ENCODE measurements at places on chromosomes 13 and 19.
A peak's percentile ranks its signal among the peaks of the same experiment; 100 is the strongest.

- DNase-seq = no peak
Observed at GRCh38 chr19:39390451-39390750, 505 bp downstream of the PAF1 start.

GRCh38 chr13:27997904-27998522 is 9.5 kb upstream of the URAD start:
- peak; percentile 60 for DNase-seq

- no peak for DNase-seq
Observed at GRCh38 chr13:43397111-43397510, 373.7 kb downstream of the DNAJC15 start.

GRCh38 chr13:50257646-50258045 is 242.4 kb downstream of the KCNRG start:
- DNase-seq = no peak

DNA sequence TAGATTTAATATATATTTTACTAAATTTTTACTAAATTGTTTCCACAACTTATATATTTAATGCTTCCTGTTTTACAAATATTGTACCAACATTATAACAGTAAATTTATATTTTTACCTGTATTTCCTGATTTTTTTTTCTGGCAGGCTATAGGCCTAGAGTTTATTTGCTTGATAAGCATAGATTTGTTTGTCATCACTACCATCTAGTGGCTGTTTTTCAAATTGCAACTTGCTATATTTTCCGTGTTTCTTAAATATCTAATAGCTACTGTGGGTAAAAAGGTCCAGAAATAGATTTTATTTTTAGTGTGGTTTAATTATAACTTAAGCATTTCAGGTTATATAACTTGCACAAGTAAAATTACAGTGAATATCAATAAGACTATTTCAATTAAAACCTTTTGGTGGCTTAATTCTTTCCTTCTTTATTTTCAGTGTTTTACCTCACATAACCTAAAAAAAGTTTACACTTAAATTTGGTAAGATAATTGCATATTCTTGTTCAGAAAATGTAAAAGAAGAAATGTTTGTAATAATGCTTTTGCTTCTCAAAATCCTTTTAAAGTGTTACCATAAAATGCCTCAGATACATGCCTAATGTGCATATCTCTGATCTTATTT is 60.6 kb downstream of the NDFIP2 start:
- peak; percentile 14 for DNase-seq

DNA sequence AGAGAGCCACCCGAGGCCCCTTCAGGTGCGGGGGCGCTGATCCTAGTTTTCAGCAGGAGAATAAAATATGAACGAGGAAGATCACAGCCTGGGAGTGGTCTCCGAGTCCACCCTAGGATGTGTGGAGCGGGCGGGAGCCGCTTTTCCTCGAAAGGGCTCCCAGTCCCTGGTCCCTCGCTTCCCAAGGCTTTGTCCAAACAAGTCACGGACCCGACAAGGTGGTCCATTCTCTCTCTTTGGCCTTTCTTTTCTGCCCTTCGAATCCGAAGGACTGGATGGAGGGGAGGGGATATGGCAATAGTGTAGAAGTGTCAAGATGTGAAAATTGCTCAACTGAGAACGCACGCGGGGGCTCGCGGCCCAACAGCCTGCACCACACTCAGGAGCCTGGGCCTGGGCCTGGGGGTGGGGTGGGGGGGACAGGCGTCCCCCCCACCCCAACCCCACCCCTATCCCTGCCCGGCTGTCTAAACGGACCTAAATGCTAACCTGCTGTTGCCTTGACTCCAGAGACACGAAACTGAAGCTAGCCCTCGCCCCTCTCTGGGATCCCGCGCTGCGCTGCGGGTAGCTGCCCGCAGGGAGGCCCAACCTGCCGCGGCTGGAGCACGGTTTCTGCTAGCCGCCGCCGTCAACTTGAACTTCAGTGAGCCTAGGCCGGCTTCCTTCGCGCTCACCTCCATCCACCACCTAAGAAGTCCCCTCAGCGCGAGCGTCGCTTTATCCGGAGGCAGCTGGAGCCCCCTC is 7.1 kb downstream of the ZIC2 start:
- no peak for DNase-seq

DNA sequence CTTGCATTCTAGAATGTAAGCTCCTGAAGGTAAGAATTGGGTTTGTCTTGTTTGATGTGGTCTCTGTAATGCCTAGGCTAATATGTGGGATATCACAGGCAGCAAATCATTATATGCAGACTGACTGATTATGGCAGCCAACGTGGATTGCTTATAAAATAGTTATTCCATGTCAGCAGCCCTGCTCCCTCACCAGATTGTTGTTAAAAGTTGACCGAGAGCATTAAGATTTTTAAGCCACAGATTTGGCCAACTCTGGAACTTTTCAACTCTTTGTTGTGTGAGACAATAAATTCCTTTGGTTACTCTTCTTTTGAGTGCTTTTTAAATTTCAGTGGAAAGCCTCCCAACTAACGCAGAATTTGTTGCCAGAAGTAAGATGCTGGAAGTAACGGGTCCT is 92.6 kb upstream of the FAM216B start:
- no peak for DNase-seq

DNA sequence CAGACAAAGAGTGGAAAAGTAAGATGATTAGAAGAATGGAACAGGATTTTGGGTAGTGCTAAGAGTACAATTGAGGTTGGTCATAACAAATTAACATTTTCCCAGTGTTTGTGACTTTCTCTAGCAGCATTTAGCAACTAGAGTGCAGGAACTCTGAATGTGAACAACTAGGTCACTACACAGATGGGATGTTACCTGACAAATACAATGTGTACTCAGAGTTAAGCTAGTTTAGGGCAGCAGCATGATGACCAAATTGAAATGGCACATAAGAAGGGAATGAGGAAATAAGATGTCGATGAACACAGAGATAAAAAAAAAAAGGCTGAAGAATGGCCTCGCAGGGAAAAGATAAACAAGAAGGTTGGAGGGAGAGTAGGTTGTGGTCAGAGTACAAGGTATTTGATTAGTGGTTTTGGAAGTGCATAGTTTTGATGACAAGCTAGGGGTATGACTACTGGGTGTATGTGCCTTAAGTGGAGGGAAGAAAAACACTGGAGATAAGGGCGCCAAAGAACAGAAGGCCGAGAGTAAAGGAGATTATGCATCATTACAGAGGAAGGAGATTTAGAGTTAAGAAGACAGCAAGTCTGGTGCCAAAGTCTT is 381.1 kb downstream of the FGF14 start:
- DNase-seq = no peak

DNA sequence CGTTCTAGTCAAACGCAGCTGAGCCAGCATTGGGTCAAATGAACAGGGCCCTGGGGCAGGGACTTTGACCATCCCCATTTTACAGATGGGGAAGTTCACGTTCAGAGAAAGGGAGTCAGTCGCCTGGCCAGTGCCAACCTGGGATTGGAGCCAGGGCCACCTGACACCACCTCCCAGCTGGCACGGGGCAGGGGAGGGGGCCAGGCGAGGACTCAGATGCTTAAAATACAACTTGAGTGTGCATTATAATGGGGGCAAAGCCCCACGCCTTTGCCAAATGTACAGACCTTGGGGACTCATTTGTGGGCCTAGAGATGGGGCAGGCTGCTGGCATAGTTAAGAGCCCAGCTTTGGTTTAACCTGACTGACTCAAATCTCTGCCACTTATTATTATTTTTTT is 14.6 kb downstream of the PRR12 start:
- no peak for DNase-seq

DNA sequence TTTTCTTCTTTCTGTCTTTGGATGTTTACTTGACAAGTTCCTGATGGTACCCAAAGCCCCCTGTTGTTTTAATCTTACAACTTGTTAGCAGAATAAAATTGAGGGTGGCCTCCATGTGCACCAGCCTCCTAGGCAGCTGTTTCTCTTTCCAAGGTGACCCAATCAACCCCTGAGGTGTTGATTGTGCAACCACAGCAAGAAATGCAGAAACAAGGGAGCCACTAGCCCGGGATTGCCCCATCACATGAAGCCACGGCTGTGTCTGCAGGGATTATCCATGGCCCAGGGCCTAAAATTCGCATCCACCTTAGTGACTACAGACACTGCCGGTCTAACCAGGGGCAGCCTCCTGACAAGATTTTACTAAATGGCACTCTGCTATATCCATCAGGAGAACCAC is 14.4 kb downstream of the CEACAM4 start:
- DNase-seq = no peak

DNA sequence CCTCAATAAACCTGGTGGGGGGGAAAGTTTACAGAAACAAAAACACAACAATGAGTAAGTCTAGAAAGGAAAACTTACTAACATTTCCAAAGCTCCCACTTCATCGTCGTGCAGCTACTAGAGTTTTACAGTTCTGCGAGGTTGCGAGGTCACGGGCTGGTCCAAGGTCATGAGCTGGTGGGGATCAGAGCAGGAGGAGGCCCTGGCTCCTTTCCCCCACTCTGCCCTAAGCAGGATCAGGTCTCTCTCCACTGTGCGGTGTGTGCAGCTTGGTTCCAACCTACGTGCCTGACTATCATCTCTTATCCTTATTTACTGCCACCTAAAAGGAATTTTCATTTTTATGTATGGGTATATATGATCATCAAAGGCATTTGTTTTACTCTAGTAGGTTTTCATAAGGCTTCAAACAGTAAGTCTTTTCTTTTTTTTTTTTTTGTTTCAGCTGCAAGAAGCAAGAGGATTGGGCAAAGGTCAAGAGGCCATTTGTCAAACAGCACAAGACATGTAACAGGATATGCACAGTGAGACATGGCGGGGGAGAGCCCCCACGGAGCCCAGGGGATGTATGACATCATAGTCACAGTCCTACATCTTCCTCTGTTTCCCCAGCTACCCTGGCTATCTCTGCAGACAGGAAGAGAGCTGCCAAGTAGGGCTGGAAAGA is 76.6 kb upstream of the POMP start:
- DNase-seq = peak; percentile 32

DNA sequence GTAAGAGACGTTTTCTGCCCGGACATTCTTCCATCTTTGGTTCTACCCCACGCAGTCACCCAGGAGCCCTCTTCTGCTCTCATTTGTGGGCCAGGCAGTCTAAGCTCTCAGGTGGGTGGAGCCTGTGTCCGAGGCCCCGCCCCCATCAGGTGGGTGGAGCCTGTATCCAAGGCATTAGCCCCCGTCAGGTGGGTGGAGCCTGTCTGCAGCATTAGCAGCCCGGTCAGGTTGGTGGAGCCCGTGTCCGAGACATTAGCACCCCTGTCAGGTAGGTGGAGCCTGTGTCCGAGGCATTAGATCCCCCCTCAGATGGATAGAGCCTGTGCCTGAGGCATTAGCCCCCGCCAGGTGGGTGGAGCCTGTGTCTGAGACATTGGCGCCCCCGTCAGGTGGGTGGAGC is 45.5 kb upstream of the C13orf46 start:
- no peak for DNase-seq

DNA sequence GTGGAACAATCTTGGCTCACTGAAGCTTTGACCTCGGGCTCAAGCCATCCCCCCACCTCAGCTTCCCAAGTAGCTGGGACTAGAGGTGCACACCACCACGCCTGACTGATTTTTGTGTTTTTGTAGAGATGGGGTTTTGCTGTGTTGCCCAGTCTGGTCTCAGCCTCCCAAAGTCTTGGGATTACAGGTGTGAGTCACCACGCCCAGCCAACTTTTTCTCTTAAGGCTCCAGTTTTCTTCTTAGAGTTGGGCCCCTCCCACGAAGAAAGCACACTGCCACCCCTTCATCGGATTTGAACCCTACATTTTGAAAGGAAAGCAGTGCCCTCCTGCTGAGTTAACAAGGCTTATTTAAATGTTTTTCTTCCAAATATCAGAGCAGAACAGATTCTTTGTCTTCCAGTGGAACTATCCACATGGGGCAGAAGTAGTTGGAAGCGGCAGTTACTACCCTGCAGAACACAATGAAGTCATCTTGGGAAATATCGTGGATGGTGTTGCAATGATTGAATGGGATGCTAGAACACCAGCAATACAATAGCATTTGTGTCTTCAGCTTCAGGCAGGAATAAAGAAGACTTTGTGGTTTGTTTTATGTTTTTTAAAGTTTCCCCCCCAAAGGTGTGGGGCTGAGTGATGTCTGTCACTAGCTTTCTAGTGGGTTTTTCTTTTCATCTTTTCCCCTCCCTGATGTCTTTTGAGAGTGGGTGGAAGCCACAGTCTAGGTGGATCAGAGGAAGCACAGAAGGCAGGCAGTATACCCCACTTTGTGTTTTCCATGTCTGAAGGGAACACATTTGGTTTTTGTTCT is 8.9 kb downstream of the ACTN4 start:
- no peak for DNase-seq

GRCh38 chr19:32798201-32798600 is 71.4 kb downstream of the SLC7A9 start:
- no peak for DNase-seq

DNA sequence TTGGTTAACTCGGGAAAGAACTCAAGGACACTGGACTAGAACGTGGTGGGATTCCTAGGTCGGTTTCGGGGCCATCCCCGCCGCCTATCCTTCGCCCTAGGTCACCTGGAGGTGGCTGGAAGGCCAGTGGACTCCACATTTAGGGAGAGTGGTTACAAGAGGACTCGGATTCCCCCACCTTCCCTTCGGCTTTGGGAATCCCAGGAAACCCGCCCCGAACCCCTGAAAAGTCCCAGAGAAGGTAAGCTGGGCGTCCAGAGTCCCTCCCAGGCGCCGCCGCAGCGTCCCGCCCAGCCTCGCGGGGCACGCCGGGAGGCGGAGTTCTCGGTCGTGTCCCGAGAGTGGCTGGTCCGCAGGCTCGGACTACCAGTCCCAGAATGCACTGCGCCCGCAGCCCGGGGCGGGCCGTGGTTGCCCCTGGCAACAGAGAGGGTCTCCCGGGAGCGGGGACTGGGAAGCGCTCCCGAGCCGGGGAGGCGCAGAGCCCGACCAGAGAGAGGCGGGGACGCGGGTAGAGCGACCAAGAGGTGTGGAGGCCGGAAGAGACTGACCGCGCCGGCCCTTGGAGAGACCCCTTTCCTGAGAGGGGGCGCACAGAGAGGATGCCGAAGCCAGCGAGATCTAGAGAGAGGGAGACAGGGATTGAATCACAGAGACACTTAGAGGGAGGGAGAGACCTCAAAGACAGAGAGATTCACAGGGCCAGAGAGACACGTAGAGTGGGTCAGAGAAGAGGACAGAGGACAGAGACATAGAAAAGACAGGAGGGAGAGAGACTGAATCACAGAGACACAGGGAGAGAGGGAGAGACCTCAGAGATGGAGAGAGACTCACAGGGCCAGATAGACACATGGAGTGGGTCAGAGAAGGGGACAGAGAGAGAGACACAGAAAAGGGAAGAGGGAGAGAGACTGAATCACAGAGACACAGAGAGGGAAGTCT is 2.6 kb upstream of the PRKCG start:
- DNase-seq = peak; percentile 94

DNA sequence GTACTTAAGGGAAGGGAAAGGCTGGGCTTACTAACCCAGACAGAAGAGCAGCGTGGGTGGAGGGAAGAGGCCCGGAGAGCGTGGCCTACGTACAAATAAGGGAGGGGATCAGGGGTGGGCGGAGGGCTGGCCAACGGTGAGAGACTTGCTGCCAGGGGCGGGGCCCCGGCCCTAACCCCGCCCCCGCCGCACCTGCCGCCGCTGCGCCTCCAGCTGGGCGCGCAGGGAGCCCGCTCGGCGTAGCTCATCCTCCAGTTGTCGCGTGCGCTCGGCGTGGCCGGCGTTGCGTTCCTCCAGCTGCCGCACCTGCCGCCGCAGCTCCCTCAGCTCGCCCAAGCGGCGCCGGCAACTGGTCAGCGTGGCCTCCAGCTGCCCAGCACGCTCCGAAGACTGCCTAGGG is 5.7 kb downstream of the HOOK2 start:
- DNase-seq = no peak

Data from GM13977 (cell line).